ENCODE measurements at places on chromosomes 6 and 20.

- DNase-seq = no peak
These were observed 87.0 kb upstream of the RNF24 start for GRCh38 chr20:4102381-4102780.

DNA sequence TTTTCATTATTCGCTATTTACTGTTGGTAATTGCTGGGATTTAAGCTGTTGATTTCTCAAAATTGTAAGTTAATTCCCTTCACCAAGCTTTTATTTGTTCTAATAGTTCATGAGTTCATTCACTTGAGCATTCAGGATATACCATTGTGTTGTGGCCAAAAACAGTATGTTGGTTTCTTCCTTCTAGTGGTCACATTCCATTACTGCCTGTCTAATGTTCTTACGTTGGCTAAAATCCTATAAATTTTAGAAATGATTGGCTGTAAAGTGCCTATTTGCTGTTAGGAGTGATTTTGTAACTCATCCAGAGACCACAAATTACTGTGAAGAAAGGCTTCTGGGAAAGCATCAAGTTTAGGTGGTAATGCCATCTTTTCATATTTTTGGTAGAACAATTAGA is 76.3 kb downstream of the FARS2 start:
- DNase-seq = no peak

DNA sequence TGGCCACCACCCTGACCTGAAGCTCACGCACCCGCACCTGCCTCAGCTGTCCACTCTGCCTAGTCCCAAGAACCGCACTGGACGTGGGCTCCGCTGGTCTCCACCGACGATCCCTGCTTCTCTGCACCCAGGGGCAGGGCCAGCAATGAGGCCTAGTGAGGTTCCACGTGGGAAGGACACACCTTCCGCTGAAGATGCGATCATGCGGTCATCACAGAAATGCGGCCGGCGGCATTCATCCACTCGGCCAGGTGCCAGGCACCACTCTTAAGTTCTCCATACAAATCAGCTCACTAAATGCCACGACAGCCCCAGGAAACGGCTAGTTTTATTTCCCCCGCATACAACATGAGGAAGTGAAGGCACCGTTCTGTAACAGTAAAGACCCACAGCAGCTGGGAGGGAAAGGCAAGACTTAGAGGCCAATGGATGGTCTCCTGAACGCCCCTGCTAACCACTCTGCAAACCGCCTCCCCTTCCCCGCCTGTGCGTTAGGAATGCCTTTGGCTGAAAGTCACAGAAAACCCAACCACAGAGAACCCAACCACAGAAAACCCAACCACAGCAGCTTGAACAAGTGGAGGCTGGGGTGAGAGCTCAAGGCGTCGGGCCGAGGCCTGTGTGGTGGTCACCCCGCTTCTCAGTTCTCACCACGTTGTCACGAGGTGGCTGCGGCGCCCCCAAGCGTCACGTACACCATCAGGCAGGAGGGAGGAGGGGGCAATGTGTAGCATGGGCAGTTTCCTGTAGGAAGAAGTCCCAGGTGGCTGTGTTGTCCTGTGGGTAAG is 204.4 kb downstream of the TAF4 start:
- DNase-seq = no peak

- no peak for DNase-seq
These were observed 254.6 kb downstream of the EPHA7 start for GRCh38 chr6:93164781-93165180.

GRCh38 chr6:163983679-163984078 is 569.2 kb downstream of the QKI start:
- no peak for DNase-seq

DNA sequence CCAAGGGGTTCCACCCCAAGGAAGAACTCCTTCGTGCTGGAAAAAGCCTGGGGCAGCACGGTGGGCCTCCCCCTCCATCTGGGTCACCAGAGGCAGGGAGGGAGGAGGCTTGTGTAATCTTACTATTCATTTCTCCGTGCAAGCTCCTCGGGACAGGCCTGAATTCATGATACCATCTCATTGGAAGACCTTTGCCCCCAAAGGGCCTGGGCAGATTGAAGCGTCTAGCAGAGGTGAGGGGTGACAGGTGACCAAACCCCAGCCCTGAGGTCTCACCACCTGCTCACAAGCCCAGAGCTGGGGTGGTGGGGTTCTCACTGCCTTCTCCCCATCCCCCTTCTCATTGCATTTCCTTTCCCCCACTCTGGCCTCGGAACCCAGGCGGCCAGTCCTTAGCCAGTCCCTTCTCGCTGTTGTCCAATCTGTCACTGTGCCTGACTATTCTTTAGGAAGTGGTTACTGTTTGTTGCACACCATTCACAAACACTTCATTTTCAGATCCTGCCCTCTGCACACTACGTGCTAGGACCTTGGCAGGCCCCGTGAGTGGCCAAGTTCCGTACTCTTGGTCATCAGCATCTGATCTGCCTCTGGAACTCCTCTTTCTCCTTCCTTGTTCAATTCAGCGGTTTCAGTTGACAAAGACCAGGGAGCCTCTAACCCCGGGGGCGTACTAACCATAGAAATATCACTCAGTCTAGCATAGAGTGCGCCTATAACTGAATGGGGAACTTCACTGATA is 137.1 kb downstream of the LY86 start:
- no peak for DNase-seq

GRCh38 chr6:142868917-142869316 is 76.1 kb downstream of the HIVEP2 start:
- DNase-seq = no peak

DNA sequence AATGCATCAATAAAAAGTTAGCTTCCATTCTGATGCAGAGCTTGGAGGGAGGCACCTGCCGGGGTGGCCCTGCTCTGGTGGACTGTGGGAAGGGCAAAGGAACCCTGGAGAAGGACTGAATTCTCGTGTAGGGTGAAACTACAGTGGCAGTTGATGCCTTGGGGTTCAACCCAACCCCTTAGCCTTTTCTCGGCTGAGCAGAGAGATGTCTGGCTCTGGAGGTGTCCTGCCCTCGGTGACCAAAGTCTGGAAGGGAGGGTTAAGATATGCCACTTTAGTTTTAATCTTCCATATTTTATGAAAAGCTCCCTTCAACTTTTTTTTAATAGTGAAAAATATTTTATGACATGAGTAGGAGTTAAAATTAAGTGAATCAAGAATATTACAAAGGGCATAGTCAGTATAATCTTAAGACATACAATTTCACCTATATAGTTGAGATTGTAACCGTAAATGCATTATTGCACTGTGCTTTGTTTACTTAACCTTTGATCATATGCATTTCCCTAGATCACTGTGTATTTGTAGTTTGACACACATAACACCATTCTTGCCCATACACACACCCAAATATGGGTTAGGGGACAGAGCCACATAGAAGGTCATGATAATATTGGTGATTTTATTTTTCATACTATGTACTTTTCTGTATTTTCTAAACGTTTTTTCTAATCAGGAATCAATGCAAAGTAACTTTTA is 179.6 kb downstream of the MCHR2 start:
- no peak for DNase-seq

DNA sequence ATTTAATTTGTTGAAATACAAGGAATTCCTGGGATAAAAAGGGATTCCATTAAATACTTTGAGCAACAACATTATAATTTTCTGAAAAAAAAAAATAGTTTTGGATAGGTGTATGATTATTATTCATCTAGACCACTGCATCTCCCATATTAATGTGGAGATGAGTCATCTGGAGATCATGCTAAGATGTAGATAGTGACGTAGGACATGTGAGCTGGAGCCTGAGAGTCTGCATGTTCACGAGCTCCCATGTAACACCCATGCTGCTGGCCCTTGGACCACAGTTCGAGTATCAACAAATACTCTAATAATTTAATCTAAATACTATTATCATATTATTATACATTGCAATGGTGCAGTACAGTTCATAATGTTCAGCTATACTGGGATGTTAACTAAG is 91.6 kb downstream of the EPM2A start:
- no peak for DNase-seq

DNA sequence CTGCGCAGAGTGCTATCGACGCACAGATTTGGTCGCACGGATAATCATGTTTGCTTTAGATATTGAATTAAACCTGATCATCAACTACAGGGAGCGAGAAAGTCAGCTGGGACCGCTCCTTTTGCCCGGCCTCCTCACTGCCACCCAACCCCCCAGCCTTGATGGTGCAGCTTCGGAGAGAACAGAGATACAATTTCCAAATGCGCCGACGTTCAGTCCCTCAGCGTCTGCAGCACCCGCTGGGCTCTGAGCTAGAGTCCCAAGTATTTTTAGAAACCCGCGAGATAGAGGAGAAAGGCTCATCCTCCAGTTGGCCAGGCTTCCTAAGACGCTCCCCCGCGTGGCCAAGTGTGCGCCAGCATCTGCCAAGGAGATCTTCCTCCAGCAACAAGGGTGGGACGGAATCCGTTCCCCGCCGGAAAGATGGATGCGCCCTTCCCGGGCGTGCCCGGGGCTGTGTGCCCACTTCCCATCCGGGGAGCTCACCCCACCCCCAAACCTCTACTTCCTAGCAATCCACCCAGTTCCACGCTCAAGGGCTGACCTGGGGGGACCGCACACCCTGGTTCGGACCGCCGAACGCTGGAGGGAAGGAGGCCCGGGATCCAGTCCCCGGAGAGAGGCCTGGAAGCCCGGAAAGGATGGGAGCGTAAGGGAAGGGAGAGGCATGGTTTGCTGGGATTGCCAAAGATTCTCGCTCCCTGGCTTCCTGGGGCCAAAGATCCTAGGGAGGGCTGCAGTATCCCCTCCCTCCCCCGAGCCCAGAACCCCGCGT is 4.1 kb downstream of the NKX2-2 start:
- DNase-seq = no peak

DNA sequence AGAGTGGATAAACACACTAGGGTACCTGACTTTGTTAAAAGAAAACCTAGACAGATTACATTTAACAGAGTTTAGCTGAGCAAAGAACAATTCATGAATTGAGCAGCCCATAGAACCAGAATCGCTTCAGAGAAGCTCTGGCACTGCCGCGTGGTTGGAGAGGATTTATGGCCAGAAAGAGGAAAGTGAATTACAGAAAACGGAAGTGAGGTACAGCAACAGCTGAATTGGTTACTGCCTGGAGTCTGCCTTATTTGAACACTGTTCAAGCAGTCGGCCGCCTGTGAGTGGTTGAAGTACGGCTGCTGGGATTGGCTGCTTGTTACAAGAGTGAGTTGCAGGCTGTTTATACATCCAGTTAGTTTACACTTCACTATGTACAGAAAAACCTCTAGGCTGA is 253.8 kb upstream of the CDYL start:
- no peak for DNase-seq

DNA sequence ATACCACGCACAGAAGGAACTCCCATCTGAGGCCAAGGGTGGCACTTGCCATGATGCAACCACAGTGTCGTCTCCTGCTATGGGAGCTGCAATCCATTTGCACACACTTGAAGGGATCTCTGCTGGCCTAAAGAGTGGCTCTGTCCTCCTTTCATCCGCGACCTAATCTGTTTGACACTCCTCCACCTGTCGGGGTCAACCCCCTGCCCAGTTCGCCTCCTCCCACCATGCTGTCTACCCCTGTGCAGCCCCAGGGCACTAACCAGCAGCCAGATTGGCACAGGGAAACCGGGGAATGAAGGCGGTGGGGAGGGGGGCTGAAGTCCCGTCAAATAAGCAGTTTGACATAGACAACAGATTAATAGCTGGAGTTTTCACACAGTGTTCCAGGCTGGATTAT is 58.1 kb upstream of the FOXQ1 start:
- DNase-seq = no peak

- DNase-seq = no peak
These were observed 10.2 kb upstream of the FOXF2 start for GRCh38 chr6:1379017-1379787.

DNA sequence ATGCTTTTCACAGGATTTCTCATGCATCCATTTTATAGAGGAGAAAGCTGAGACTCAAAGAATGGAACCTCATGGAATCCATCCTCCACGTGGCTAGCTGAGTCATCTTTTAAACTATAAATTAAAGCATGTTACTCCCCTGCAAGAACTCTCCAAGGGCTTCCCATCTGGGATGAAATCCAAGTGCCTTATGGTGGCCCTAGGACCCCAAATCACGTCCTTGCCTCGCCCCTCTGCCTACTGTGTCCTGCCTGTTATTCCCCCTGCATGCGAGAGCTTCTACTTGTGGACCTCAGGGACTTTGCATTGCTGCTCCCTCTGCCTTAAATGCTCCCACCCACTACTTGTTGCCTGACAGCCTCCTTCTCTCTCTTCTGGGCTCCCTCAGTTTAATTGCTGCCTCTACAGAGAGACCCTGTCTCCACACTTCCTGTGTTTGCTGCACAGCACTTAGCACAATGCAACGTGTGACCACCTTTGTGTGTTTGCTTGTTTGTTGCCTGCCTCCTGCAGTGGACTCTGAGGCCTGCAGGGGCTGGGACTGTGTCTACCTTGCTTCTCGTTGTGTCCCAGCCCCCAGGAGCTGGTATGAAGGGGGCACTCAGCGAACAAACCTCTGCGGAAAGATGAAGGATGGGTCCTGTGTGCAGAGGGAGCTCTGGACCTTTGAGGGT is 39.4 kb downstream of the TOX2 start:
- no peak for DNase-seq

DNA sequence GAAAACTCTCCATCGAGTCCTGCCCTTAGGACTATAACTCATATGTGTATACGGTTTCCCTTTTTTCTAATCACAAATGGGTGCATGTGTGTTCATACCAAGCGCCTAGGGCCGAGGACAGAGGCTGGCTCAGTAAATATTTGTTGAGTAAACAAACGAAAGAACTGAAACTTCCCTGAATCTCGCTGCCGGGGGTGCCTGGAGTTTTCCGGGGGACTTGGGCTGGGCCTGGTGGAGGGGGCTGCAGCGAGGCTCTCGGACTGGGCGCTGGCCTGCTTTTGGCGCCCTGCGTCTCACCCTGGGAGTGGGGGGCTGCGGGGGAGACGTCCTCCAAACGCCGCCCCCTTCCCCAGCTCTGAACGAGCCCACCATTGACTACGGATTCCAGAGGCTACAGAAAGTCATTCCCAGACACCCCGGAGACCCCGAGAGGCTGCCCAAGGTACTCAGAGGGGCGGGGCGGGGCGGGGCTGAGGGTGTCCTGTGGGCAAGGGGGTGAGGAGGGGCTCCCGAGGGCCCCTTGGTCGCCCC is 49.0 kb downstream of the CPXM1 start:
- DNase-seq = no peak
